ENCODE measurements at places on chromosomes 1 and 21. TPM values are rescaled to one million over a fixed set of nuclear protein-coding genes. Genes with fewer than 3 reads are reported as not detected.
A peak's percentile ranks its signal among the peaks of the same experiment; 100 is the strongest.

DNA sequence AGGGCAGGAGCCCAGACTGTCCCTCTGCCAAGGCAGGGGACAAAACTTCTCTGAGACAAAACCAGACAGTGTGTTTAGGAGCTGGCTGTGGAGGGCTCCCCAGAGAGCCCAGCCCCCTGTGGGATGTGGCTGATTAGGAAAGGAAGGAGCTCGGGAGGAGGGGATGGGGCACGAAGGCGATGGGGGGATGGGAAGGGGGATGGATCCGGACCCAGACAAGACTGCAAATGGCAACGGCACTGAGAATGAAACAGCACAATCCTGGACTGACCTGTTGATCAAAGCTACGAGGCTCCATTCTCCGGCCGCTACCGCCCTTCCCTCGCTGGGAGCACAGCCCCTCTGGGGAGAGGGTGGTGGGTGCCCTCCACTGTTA lies 33.1 kb downstream of the FOXO6 start:
- no peak for ATAC-seq

Gene RGS1
- total RNA-seq: 1.7 TPM

DNA sequence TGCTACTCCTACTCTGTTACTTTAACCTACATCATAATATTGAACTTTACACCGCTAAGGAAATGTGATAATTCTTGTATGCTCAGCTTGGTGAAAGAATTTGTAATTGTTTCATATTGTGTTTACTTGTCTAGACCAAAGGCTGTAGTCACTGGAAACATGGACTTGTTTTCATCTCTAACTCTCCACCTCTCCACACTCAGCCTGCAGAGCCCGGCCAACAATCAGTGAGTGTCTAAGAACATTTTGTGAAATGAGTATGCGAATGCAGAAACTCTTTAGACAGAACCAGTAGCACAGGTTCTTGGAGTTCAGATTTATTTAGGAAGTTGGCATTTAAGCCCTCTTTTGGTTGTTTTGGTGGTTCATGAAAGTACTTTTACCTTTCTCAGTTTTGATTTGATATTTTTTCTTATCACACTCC lies 3.2 kb upstream of the RWDD3 start:
- ATAC-seq: no peak

Gene UBL4B
- total RNA-seq: not detected

Gene PCP4L1
- 29.3 TPM for total RNA-seq

Gene TRIM45
- total RNA-seq: 1.8 TPM

GRCh38 chr21:25496825-25497482 lies 110.3 kb downstream of the MRPL39 start:
- no peak for ATAC-seq

Gene AIRE
- not detected for total RNA-seq

- ATAC-seq: no peak
These were observed 4.3 kb upstream of the BCL2L15 start for GRCh38 chr1:113891631-113892220.

DNA sequence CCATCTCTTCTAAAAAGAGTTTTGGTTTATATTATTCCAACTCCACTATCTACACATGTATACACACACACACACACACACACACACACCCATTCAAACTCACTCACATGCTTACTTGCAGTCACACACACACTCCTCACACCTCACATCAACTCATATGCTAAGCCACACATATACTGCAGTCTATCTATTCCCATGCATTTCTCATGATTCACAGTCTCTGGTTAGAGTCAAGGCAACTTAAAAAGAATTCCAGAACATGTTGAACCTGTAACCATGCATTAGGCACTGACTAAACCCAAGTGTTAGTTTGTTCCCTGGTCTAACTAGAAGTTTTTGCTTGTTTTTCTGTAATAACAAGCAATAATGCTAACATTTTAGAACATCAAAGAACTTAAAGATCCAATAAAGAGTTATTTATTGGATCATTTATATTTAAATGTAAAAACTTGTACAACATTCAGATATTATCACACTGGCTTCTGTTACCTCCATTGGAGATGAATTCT lies 931.1 kb downstream of the PLA2G4A start:
- no peak for ATAC-seq

DNA sequence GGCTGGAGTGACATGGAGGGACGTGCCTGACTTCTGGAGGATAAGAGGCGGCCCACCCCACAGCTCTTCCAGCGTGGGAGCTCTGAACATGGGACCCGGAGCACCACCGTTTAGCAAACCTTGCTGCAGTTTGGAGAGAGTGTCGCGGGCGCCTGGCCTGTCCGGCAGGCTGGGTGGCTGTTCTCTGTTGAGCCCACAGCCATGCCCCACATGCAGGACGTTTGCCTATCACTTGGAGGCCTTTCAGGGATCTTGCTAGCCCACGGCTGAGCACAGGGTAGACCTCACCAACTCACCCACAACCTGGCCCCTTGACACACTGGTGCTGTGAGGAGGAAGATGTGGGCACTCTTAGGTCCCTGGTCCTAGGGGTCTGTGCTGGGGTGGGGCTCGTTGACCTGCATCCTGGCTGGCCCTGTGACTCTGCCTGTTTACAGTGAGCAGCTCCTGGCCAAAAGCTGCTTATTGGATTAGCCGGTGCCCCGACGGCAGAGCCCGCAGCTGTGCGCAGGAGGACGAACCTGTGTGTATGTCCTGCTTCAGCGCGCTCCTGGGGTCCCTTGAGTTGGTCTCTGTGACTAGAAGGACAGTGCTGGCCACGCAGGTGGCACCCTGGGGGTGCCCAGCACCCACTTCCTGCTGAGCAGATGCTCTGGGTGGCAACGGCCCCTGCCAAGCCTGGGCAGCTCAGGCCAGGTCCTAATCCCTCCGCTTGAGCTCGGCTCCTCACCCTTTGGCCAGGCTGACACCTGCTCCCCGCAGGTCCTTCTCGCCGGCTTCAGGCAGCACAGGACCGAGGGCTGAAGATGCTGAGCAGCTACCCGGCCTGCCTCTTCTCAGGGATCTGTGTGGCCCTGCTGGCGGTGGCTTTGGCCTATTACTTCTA lies 72.4 kb upstream of the TRAPPC10 start:
- no peak for ATAC-seq

Gene BRINP2
- not detected for total RNA-seq

Gene LORICRIN
- not detected for total RNA-seq

DNA sequence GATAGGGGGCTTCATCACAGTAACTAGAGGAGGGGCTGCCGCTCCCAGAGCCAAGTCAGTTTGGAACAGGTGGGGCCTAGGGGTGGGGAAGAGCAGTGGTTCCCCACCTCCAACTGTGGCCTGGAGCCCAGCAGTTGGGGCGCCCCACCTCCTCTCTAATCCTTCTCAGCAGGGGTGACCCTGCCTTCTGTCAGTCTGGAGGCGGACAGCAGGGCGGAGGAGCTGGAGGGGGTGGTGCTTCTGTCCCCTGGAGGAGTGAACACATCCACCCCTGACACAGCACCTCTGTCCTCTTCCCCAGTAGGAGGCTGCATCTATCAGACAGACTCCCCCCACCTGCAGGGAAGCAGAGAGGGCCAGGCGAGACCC lies 73.8 kb downstream of the MRPL37 start:
- peak; percentile 41 for ATAC-seq

Gene TEDDM1
- not detected for total RNA-seq

DNA sequence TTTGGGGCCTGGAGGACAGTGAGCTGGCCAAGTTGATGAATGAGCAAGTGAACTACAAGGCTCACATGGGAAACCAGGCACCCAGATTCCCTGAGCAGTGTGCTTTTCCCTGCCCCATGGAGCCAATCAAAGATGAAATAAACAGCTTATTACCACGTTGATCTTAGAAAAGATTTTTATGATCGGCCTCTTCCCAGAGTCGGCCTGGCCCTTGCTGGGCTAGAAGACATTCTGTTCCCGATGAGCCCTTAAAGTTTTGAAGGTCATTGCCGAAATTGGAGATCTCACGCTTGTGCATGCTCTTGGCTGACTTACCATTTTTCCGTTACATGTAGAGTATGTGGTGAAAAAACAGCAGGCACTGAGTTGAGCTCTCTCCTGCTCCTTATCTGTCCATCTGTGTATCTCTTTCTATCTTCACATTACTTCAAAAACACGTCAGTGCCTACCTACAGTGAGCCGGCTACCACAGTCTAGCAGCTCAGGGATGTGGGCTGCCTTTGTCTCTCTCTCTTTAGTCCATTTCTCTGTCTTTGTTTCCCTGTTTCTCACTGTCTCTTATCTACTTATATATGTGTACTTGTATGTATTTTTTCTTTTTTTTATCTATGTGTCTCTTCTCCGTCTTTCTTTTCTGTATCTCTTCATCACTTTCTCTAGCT lies 248.8 kb upstream of the USP24 start:
- no peak for ATAC-seq

- peak; percentile 35 for ATAC-seq
These were observed at the start of gene KCNT2 for GRCh38 chr1:196608390-196609369. KCNT2 (minus strand) TSS chr1:196608440; CDS start chr1:196608309, 131 bp downstream.

GRCh38 chr1:37240897-37241296 lies 206.6 kb upstream of the GRIK3 start:
- no peak for ATAC-seq

DNA sequence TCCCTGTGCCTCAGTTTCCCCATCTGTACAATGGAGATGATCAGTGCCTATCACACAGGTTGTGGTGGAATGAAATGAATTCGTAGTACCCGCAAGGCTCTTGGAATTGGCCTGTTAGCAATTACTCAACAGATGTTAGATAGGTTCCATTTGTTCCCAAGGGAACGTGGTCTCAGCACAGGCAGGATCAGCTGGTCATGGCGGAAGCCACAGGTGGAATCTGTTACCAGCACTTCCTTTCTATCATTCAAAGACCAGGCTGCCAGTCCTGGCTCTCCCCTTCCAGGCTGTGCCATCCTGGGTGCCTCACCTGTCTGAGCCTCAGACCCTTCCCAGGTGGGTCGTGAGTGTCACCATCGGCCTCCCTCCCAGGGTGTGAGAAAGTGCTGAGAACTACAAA lies 61.5 kb downstream of the FBXO2 start:
- ATAC-seq: no peak

- ATAC-seq: no peak
These were observed 166.5 kb downstream of the TPR start for GRCh38 chr1:186208405-186209129.

DNA sequence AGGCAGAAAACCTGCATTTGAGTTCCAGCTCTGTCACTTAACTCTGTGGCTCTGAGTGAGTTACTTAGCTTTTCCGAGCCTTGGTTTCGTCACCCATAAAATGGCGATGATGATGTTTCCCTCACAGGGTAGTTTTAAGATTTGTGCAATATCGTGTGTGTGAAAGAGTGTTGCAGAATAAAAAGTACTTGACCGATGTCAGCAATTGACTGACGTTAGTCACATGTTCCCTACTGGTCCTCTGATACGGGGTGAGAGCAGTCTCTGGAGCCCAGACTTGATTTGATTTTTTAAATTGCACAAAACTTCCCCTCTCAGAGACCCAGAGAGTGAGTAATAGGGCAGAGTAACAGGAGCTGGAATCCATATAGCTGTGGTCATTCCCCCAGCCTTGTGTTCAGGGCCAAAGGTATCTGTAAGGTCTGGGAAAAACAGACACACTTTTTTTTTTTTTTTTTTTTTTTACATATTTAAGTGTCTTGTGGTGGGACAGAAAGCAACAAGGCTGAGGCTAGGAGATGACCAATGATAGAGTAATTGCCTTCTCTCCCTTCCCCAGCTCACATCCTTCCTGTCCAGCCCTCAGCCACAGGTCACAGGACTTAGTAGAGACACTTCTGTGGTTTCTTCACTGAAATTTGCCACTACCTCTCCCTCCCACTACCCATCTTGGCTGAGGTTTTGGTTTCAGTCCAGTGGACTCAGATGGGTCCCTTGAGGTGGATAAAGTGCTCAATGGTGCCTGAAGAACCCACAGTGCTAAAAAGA lies 2.0 kb downstream of the FCER1G start:
- peak; percentile 16 for ATAC-seq

Gene IL20
- not detected for total RNA-seq

DNA sequence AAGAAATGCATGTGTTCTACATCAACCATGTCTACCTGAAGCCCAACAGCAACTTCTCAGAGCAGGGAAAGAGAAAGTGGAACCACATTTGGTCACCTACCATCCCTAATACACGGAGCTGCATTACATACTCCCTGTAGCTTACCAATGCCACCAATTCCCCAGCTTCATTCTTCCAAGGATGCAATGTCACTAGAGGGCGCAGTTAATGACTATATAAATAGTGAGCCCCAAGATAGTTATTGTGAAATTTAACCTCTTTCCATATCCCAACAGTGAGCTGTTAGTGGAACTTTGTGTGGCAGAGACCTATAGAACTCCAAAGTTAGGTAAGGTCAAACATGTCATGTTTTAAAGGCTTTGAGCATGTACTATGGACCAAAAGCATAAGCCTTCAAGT lies 618.3 kb downstream of the SMYD3 start:
- no peak for ATAC-seq

Gene PLEKHM2
- total RNA-seq: 54.7 TPM

DNA sequence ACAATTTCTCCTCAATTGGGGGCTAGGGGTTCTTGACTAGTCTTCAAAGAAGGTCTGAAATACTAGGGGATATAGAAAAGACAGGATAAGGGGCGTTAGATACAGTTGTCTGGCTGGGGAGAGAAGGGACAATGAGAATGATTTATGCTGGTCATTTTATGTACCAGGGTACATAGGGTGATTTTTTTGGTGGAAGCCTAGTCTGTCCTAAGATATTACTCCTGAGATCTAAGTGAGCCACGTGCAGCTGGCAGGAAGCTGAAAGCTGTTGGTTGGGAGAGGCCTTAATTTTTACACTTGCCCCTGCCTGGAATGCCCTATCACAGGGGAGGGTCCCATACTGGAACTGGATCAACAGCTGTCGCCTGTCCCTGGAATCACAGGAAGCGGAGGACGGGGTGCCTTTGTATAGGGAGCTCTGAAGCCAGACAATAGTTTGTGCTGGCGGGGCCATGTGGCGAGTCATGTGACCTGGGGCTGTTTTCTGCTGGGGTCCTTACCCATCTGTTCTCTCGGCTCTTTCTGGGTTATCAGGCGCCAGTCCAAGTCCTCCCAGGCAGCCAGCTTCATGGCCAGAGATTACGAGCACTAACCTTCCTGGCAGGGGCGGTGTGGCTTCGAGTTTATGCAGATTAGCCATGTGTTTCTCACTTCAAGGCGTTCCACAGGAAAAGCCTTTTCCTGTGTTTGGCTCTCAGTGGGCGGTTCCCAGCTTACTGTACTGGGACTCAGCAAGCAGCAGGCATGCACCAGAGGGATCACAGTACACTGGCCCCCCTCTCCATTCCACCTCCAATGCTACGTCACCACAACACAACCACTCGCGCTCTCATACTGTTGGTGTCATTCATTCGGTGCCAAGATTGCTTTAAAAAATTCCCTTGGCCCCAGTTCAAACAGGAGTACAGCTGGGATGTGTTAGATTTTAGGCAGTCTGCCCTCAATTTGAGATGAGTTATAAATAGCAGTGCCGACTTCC lies 27.5 kb downstream of the ARID1A start:
- peak; percentile 85 for ATAC-seq

GRCh38 chr1:91402023-91402422 lies 2.6 kb downstream of the HFM1 start:
- no peak for ATAC-seq

Gene LCE1C
- total RNA-seq: 1.00 TPM

Data from esophagus mucosa (tissue), 1 donor.